Osteoblast (primary cell): ENCODE measurements at places on chromosomes 12 and 14.

DNA sequence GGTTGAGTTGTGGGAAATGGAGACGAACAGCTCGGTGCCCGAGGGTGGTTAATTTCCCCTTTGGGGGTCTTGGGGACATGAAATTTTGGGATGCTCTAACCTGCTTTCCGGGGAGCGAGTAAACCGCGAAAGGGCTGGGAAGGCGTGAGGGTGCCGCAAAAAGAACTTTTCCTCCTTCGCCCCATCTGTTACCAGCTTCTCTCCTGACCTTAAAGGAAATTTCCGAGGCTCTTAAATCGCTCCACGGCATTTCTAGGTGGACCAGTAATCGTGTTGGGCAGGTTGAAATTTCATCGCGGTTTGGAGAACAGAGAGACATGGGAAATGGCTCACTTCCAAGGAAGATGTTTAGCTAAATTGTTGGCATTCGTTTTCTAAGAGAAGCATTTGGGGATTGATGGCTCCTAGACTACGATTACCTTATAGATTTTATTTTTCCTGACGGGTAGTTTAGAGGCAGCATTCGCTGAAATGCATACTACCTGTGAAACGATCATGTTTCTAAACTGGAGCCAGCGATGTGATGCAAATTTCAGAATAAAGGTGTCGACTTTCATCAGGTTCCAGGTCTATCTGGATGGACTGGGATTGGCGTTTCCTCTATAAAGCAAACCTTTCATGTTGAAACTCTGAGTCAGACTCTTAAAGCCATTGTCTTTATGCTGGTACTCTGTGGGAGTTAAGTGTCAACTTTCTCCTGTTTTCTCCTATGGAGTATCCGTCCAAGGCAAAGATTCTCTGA is 414.5 kb downstream of the PCNX1 start:
- peak; percentile 66 for DNase-seq

DNA sequence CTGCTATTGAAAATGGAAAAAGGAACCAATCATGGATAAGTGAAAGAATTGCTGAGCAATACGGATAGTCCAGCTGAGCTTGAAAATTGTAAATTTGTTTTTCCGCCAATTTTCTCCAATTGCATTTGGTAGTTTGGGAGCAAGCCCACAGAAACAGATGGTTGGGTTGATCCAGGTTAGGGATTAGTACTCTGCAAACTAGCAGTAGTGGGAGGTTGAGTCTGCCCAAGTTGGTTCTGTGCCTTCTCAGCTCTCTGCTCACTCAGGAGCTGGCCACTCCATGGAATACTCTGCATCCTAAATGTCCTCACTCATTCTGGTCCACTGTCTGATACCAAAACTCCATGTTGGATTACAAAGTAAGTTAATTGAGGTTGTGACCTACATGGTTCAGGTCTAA is 361.1 kb upstream of the ATP2B1 start:
- no peak for DNase-seq

- no peak for DNase-seq
Observed at GRCh38 chr14:69660344-69661193, 49.2 kb downstream of the SUSD6 start.

- no peak for DNase-seq
Observed at GRCh38 chr12:21129906-21130305, 1.1 kb upstream of the SLCO1B1 start.

DNA sequence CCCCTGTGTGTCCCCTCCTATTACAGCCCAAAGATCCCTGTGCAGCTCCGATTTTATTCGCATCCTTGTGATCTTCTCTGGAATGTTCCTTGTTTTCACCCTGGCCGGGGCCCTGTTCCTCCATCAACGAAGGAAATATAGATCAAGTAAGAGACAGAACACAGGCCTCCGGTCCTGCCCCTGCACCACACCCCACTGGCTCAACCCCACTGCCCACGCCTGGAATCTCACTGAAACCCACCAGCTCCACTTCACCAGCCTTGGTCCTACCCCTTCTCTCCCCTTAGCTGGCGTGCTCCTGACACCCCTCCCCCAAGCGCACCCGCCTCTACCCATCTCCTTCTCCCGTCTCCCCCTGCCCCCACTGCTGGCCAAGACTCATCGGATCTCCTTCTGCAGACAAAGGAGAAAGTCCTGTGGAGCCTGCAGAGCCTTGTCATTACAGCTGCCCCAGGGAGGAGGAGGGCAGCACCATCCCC is 934 bp upstream of the TAPBPL start:
- DNase-seq = peak; percentile 87
